ENCODE measurements at places on chromosomes 16 and 17.

GRCh38 chr17:38577244-38577643 is 28.5 kb downstream of the SRCIN1 start:
- no peak for DNase-seq

DNA sequence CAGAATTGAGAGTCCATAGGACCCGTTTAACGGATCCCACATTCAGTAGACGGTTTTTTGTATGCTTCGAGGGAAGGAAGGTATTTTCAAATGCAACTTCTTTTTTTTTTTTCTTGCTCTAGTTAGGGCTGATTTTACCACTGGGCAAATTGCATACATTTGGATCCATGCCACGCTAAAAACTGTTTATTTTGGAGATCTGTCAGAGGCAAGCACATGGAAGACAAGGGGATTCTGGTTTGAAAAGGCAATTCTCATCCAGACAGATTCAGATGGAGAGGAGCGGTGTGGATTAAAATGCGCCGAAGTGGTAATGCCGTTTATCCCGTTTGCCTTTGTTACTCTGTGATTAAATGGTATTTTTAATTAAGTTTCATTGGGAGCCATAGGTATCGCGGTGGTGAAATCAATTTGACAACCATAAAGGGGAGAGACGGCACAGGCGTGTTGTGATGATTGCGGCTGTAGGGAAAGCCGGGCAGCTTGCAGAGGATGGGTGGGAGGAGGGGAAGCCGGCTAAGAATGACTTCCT is 170.4 kb downstream of the IRX3 start:
- no peak for DNase-seq

GRCh38 chr17:17445925-17446665 is 30.7 kb upstream of the MED9 start:
- no peak for DNase-seq

- no peak for DNase-seq
Measured at GRCh38 chr17:36205637-36206485, 5.0 kb upstream of the CCL4L2 start.

GRCh38 chr17:36069136-36069535 is 5.1 kb downstream of the CCL18 start:
- DNase-seq, result no peak

DNA sequence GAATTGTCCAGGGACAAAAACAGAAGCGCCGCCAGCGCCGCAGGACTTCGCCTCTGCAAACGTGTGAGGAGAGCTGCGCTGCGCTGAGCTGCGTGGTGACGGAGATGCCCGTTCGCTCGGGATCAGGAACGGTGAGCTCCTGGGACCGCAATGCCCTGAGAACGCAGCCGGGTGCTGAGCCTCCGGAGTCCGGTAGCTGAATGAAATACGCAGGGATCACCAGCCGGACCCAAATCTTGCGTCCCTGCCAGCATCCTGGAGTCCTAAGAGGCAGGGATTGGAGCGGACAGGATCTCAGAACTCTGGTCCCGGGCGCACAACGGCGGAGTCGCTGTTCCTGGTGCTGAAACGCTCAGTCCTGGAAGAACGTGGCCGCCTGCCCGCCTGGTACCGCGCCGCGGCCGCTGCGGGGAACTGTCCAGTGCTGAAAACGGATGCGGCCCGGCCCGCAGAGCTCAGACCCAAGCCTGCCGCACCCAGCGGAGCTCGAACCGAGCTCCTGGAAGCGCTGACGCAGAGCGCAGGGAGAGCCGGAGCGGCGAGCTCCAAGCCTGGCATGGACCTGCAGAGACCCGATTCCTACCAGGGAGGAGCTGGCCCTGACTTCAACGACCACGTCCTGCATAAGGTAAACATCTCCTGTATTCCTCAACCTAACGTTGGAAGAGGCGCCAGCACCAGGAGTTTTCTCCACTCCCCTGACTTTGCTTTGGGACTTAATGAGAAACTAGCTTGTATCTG is 41.5 kb downstream of the CD300LF start:
- DNase-seq, result no peak

GRCh38 chr16:9286930-9287329 is 195.5 kb downstream of the HAPSTR1 start:
- DNase-seq, result no peak

- DNase-seq, result no peak
Measured at GRCh38 chr17:77343031-77343800, 202.4 kb downstream of the SEC14L1 start.

GRCh38 chr17:8421571-8421970 is 14.1 kb upstream of the NDEL1 start:
- DNase-seq, result no peak

Data from substantia nigra (tissue), 51 donors.